ENCODE measurements at places on chromosomes 5 and 9.
A peak's percentile ranks its signal among the peaks of the same experiment; 100 is the strongest.

GRCh38 chr5:6861036-6861435, 147.8 kb downstream of the TENT4A start:
- DNase-seq: no peak

GRCh38 chr9:2153630-2154217, 138.6 kb downstream of the SMARCA2 start:
- DNase-seq: no peak

- DNase-seq: peak; percentile 23
These were observed 79.6 kb downstream of the PDE4D start for GRCh38 chr5:59813761-59814536.

- no peak for DNase-seq
These were observed 122.7 kb downstream of the FSTL4 start for GRCh38 chr5:133489632-133490031.

DNA sequence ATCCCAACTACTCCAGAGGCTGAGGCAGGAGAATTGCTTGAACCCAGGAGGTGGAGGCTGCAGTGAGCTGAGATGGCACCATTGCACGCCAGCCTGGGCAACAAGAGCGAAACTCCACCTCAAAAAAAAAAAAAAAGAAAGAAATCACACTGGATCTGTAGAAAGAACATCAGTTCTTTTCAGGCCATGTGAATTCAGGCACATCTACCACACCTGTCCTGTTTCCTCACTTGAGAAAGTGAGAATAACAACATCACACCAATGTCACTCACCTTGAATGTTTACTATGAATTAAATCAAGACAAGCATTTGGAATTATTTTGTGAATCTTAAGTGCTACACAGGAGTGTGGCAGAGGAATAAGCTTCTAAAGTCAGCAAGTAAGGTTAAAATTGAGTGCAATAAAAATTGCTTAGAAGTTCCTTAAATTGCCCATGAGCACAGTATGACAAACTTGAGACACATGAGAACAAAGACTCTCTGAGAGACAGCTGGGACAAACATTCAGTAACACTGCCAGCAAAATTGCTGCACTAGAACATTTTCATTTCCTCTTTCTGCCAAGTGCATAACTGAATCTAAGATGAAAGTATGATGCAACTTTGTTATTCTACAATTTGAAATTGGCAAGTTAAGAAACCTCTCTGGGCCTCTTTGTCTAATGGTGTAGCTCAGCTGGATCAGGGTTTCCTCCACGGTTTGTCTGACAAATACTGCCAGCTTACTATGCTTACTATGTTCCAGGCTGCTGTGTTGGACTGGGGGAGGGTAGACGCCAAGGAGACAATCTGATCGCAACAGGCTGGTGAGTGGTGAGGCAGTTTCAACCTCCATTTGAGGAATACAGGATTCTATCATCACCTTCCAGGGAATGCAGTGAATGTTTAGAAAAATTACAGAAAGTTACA, 1.9 kb upstream of the RIC1 start:
- no peak for DNase-seq

GRCh38 chr9:37486616-37487548, 1.1 kb downstream of the POLR1E start:
- DNase-seq: no peak

DNA sequence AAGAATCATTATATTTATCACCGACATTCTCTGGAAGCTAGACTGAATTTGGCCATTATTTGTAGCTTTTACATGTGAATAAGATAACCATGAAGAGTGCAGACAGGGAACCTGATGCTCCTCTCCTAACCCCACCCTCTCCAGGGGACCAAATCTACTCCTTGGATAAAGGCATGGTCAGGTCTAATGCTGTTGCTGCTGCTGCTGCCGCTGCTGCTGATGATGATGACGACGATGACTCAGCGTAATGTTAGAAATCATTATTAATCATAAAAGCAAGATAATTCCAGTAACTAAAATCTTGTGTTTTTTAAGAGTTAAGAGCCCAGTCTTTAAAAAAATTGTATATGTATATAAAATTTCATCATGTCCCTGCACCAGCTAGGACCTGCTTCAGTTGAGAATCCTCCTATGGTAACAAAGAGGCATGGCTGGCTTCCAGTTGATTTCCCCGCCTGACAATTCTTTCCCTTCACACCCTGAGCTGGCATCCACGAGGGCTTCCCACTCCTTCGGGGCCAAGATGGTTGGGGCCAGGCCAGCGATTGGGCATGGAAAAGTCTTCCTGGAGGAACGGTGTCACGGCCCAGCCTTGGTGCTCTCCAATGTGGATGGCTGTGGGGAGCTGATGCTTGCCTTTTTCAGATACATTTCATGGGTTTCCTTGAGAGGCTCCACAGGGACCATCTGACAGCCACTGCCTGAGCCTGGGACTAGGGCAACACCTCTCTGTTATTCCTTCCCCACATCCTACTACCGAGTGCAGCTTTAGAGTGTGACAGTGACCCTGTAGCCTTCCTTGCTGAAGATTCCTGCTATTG, 400.0 kb downstream of the CTNND2 start:
- DNase-seq: no peak

DNA sequence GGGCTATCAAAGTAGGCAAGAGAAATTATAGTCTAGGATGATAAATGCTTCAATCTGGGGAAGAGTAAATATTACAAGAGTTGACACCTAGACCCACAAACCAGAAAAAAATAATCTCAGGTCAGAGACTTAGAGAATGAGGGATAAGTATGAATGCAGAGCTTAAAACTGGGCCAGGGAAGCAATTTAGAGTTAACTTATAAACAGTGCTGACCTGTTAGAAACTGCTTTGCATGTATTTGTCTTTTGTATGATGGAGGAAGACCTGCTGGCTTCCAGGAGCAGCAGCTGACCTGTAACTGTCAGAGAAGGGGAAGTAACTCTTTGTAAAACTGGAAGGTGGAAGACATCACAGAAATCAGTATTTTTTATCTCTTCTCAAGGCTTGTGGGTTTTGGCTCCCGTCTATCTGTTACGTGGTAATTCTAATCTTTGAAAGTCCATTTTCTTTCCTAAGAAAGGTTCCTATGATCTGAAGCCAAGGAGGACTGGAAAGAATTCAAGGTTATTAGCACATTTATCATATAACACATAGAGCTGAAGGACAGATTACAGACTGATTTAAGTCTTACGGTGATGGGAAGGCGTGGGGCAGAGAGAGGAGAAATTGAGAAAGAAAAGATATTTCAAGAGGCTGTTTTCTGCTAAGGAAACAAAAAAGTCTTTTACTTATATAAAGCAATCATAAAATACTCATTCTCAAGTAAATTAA, 114.7 kb upstream of the ADAMTS19 start:
- no peak for DNase-seq

DNA sequence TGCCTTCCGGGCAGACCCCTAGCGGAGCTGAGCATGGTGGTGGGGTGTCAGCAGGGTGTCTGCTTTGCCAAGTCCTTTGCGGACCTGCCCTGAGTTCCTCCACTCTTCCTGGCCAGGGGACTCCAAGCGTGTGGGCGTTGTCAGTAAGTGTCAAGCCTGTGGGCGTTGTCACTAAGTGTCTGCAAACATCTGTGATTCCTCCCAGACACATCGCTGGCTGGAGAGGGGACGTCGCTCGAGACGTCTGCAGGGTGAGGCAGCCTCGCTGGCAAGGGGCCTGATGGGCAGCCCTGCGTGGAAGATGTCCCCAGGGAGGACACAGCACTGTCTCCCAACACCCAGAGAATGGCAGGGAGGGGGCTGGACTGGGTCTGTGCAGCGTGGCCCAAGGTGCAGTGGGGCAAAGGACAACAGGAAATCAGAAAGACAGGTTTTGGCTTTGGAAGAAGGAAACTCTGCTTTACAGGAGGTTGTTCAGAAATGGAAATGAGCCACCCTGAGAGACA, 28.8 kb downstream of the ADAMTSL2 start:
- no peak for DNase-seq

DNA sequence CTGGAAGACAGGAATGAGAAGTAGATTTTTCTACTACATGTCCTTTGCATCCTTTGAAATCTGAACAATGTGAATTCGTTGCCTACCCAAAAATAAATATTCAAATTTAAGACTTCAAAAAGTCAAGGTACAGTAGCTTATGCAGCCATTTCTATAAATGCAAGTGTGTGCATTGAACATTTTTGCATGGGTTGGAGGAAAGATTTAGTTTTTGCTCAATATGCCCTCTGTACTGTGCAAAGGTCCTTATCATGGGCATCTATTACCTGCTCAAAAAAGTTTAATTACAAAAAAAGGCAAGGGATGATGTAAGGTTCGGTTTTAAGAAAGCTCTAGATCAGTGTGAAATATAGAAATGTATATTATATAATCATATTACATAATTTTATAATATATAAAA, 22.6 kb downstream of the AKNA start:
- DNase-seq: no peak

DNA sequence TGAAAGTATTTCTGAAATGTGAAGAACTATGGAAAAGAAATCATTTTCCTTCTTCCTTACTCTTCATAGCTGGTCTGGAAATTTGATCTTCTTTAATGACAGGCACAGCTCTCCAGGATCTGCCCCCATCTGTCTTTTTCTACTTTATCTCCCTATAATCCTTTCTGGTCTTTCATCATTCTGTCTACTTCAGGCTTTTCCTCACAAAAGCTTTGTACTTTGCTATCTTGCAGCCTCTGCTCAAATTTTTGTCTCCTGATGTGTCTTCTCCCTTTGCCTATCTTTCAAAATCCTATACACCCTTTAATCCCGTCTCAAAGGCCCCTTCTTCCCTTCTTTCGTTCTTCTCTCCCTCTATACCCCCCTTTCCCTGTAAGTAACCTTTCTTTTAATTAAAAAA, 114.9 kb upstream of the ATP10B start:
- DNase-seq: no peak

GRCh38 chr9:79774356-79774755, 202.6 kb downstream of the TLE4 start:
- DNase-seq: no peak

DNA sequence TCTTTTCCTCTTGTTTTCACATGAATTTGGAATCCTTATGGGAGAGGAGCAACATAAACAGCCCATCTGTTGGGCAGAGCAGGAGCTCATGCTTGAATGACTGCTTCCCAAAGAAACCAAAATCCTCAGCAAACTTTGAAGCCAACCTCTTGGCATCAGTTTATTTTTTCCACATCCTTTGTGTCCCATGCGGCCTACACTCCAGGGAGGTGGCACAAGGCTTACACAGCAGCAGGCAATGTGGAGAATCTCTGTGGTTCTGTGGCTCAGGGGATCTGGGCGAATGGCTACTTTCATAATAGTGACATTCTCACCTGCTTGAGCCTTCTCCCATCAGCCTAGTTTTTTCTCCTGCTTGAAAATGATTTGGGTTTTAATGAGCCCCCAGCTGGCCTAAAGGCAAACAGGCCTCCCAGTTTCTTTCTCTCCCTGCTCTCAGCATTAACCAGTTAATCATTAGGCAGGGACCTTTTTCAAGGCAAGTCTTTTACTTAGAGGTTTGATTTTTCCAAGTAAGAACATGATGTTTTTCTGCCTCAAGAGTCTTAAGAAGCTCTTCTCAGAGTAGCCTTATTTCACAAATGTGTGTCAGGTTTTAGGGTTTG, 370.3 kb downstream of the ARHGEF28 start:
- no peak for DNase-seq

- DNase-seq: no peak
These were observed 644 bp downstream of the TSC1 start for GRCh38 chr9:132943651-132944293.

- no peak for DNase-seq
These were observed 92.6 kb upstream of the TRIM32 start for GRCh38 chr9:116594547-116594946.

DNA sequence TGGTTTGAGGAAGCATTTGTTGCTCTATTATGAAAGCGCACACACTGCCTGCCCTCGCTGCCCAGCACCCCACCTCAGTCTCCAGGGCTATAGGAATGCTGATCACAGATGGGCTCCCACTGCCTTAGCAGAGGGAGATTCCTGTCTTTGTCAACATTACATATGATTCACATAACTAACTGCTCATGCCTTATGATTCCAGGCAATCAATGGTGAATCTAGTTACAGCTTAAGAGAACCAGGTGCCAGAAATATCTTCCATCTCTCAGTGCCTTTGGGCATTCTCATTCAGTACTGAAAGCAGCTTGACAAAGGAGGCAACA, 458.9 kb upstream of the C9orf72 start:
- no peak for DNase-seq

- DNase-seq: no peak
These were observed 157.5 kb downstream of the DOCK8 start for GRCh38 chr9:372128-372527.

- no peak for DNase-seq
These were observed 157.1 kb upstream of the CDH6 start for GRCh38 chr5:31036411-31036810.

DNA sequence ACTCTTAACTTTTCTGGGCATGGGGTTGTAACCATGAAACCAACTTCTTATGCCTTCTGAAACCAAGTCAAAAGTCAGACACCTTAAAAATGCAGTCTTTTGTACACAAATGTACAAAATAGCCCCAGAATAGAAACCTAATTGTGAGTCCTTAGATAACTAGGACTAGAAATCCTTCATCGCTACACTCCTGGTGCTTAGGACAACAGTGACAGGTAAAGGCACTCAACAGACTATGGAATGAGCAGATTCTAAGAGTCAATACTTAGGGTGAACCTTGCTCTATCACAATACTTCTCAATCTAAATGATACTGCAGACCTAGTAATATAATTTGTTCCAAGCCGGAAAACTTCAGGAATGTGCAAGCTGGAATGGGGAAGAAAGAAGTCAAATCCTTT, 163.7 kb downstream of the PDE4D start:
- DNase-seq: no peak

DNA sequence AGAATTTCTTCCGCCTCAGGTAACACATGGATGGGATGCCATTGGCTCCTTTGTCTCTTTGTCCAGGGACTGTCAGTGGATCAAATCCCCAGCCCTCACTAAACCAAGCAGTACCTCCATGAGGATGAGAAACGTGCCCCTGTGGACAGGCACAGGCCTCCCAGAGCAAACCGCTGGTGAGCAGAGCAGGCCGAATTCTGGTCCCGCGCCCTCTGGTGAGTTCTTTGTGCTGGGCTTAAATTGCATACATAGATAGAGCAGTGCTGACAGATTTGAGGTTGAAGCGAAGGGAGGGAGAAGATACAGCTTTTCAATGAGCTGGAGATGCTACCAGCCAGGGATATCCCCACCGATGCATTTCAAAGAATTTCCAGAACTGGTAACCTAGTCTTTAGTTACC, 143.8 kb downstream of the HSD17B3 start:
- no peak for DNase-seq

Measured in NCI-H1092 treated with DMSO at 0.1 percent for 48 hours (cell line).